ENCODE measurements at places on chromosomes 12 and 14.

GRCh38 chr14:105312973-105313372, 1.6 kb upstream of the PACS2 start:
- no peak for DNase-seq

DNA sequence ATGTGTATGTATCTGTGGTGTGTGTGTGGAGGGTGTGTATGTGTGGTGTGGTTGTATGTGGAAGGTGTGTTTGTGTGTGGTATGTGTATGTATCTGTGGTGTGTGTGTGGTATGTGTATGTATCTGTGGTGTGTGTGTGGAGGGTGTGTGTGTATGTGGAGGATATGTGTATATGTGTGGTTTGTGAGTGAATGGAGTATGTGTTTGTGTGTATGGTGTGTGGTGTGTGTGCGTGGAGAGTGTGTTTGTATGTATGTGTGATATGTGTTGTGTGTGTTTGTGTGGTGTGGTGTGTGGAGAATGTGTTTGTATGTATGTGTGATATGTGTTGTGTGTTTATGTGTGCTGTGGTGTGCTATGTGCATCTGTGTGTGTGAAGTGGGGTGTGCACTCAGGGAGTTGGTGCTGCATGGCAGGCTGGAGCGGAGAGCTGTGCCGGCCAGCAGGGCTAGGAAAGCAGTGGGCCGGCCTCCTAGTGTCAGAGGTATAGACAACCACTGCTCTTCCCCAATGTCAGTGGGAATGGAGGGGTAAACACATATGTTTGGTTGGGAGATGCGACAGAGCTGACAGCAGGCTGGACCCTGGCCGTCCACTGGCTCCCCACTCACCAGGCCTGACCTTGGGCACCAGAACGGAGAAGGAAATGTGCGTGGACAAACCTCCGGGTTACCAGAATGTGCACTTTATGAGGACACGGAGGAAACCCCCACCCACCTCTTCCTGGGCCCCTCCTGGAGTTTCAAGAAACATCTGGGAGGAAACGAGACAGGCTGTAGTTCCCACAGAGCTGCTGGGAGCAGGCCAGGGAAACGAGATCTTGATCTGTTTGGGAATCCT, 60.7 kb downstream of the CLMN start:
- no peak for DNase-seq

GRCh38 chr12:95107362-95107761, 33.9 kb upstream of the NR2C1 start:
- DNase-seq = no peak

GRCh38 chr12:76784600-76785051, 20.7 kb downstream of the ZDHHC17 start:
- no peak for DNase-seq

DNA sequence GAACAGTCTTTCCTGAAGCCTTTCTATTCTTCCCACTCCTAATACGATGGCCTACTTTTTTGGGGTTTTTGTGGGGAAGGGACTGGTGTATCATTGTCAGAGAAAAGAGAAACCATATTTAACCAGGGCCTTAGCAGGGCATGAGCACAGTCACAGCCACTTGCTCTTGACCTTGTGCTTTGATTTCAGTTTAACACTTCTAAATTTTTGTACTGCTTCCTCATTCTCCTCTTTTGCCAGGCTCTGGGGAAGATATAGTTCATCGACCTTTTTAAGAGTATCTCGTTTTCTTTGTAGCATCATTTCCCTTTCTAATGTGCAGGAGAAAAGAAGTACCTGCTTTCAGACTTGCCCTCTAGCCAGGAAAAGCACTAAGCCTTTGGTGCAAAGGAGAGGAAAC, 2.2 kb downstream of the ZBTB1 start:
- no peak for DNase-seq

DNA sequence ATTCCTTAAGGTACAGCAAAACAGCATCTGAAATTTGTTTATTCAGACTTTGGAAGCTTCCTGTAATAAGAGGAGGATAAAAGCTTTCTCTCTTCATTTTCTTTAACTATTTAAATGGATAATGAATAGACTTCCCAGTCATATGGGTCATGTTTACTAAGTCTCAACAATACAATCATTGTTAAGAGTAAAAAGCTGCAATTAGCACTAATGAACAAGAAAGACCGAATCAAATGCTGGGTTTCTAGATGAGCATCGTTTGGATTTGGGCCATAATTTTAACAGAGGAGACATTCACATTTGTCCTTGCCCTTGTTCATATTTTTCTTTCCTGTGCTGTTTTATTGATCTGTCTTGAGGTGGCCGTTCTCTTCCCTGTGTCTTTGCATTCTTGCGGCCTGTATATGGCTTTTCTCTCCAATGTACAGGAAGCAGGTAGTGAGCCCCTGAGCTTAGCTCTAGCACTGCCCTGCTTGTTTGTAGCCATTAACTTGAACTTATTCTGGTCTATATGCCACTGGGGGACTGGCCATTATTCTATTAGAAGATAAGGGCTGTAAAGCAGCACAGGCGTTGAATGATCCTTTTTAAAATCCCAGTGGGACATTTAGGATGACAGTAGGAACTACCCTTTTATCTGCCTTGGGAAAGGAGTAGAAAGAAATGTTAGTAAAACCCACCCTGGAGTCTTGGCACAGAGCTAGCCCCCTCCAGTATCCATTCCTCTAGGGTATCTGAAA, 34.6 kb downstream of the ABHD12B start:
- DNase-seq = no peak

DNA sequence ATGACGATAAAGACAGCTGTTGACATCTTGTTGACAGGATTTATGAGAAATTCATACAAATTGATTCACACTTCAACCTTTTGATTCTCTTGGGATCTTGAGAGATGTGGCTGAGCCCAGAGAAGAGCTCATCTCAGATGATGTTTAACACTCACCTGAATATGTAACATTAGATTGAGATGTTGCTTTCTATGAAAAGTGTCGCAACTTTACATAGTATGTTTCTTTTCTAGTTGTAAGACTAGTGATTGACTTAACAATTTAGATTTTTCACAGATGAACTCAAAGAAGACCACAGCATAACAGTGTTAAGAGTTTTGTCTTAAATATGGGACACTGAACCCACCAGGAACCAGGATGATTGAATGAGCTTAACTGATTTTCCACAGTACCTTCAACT, 40.6 kb upstream of the P2RX7 start:
- no peak for DNase-seq

DNA sequence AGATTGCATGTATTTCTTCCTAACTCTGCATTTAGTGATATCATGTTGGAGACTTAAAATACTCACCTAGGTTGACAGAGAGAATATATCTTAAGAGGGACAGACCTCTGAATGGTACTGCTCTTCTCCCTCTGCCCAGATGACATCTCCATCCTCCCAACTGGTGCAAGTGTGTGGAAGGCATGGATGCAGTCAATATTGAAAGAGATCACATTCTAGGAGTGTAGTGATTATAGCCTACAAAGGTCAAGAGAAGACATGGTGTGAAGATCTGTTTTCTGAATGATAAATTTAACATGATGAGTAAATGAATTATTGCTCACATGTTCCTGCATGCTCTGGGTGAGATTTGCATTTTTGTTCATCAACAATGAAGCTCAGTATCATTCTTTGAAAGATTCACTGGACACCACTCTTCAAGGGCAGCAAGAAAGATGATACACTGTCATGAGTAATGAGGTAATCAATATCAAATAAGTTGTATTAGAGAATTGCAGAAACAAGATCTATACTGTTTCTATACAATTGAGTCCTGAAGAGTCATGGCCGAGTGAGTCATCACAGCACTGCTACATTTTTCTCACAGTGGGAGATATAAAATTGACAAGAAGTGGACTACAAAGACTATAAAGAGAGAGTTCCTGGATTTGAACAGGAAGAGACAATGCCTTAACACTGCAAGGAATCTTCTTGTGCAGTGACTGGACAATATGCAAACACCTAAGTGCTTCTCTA, 183.3 kb upstream of the KRR1 start:
- DNase-seq = no peak

- DNase-seq = no peak
Observed at GRCh38 chr14:96756745-96757144, 40.4 kb upstream of the VRK1 start.

GRCh38 chr14:22448905-22449599, 140.0 kb downstream of the DAD1 start:
- DNase-seq = no peak

DNA sequence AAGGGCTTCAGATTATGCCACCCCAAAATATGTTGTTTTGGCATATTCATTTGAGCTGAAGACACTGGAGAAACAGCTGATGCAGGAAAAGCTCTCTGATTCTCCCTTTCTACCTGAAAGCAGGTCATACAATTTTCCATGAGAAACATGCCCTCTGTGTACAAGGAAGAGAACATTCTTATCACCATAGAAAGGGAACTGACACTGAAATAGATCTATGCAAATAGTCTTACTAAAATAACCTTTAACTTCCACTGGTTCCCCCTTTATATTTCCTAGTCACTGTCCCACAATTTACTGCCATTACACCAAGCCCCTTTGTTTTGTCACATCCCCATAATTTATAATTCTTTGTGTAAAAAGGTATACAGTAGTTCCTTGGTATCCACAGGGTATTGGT, 9.6 kb upstream of the PHC1 start:
- no peak for DNase-seq

GRCh38 chr12:19236656-19237055, 107.1 kb downstream of the PLEKHA5 start:
- DNase-seq = no peak

GRCh38 chr14:51370758-51371386, 130.8 kb downstream of the TMX1 start:
- DNase-seq = no peak
